ENCODE measurements at places on chromosomes 7 and 10.

DNA sequence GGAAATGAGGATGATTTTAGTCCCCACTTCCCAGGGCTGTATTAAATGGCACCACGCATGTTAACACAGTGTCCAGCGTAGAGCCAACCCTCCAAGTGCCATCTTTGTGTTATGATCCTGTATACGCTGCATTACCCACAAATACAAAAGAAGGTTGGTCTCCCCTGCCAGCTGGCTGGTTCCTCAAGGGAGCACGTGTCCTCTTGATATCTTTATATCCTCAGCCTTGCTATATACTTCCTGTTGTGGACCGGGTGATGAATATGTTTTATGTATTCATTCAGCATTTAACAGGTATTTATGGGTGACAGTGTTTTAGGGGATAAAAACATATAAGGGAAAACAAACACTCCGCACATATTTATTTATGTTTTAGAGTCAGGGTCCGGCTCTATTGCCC is 23.2 kb upstream of the PRRT4 start:
- DNase-seq: no peak

DNA sequence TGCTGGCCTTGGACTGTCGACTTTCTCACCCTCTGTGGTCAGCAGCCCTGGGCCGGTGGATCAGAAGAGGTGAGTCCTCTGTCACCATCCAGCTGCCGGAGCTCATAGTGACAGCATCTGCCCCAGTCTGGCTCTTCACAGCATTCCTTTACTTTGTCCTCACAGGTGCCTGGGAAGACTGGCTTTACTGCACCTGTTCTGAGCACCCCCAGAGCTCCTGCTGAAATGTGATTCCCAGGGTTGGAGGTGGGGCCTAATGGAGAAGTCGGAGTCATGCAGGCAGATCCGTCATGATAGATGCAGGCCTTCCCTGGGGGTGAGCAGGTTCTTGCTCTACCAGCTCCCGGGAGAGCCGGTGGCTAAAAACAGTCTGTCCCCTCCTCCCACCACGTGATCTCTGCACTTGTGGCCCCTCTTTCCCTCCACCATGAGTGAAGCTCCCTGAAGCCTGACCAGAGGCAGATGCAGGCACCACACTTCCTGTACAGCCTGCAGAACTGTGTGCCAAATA is 171.5 kb downstream of the ZMYND11 start:
- no peak for DNase-seq

DNA sequence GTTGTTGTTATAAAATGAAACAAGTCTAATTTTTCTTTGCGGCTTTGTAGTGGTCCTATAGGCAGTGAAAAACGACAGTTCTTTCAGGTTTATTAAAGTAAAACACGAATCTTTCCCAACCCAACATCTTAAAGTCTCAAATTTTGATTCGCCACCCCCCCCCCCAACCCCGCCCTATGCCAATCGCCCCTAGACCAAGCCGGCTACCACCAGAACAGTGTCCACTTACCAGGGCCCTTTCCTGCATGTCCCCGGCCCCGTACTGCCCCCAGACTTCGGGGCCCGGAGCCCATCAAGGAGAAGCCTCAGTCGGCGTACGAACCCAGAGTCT is 335 bp upstream of the CHCHD1 start:
- no peak for DNase-seq

DNA sequence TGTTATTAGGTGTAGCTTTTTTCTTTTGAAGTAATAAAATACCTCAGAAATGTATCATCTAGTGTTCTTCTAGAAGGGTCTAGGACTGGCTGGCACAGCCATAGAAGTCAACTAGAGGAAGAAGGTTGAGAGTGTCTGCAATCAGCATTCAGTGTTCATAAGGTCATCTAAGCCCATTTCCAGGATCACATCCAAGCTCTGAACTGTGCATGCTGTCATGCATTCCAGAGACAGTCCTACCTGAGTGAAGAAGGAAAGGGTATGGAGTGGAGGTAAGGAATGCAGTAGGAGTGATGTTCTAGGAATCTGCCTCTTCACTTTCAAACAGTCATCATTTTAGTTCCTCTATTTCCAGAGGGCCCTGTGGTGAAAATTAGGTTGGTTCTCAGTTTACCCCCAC is 789.7 kb downstream of the GATA3 start:
- DNase-seq: no peak
